ENCODE measurements at places on chromosomes 12 and 14. TPM values are rescaled to one million over a fixed set of nuclear protein-coding genes. Genes with fewer than 3 reads are reported as not detected.

The PPP4R4 gene
- total RNA-seq: 4.3 TPM

The OVCH1 gene
- total RNA-seq: not detected

The FBXL14 gene
- 33.6 TPM for total RNA-seq

The PTMS gene
- total RNA-seq: 1.5 TPM

The CCDC177 gene
- total RNA-seq: not detected

The CSAD gene
- 57.3 TPM for total RNA-seq

The SLC17A8 gene
- total RNA-seq: not detected

The CISTR gene
- total RNA-seq: not detected

The PLEKHG7 gene
- not detected for total RNA-seq

The FSCB gene
- not detected for total RNA-seq

Measured in CD4-positive, alpha-beta T cell (primary cell).